ENCODE measurements at places on chromosomes 11 and 22. TPM values are rescaled to one million over a fixed set of nuclear protein-coding genes. Genes with fewer than 3 reads are reported as not detected.

DNA sequence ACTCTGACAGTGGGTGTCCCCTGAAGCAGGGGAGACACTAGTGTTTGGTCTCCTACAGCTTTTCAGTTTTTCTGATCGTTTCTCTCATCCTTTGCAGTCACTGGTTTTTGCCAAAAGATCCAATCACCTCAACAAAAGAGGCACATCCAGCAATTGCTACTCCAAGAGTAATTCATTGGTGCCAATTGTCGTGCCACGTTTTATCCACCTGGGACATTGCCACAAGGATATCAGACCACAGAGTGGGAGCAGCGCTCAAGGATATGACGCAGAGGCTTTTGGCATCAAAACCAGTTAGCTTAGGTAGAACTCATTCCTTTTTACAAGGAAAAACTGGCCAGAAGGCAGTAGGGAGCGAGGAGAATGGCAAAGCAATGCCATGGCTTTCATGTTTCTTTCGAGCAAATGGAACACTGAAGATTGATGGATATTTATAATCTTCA is 40.9 kb upstream of the BLID start:
- no peaks in the 10 kb centered on the region for H3K27me3 ChIP-seq
- peaks cover 25% of the 10 kb centered on the region for H3K4me1 ChIP-seq
- H3K36me3 ChIP-seq, result no peaks in the 10 kb centered on the region
- peak overlapping the region; percentile 40 for H3K4me3 ChIP-seq
- peak overlapping the region; percentile 3 for H3K27ac ChIP-seq
- no peak for DNase-seq

DNA sequence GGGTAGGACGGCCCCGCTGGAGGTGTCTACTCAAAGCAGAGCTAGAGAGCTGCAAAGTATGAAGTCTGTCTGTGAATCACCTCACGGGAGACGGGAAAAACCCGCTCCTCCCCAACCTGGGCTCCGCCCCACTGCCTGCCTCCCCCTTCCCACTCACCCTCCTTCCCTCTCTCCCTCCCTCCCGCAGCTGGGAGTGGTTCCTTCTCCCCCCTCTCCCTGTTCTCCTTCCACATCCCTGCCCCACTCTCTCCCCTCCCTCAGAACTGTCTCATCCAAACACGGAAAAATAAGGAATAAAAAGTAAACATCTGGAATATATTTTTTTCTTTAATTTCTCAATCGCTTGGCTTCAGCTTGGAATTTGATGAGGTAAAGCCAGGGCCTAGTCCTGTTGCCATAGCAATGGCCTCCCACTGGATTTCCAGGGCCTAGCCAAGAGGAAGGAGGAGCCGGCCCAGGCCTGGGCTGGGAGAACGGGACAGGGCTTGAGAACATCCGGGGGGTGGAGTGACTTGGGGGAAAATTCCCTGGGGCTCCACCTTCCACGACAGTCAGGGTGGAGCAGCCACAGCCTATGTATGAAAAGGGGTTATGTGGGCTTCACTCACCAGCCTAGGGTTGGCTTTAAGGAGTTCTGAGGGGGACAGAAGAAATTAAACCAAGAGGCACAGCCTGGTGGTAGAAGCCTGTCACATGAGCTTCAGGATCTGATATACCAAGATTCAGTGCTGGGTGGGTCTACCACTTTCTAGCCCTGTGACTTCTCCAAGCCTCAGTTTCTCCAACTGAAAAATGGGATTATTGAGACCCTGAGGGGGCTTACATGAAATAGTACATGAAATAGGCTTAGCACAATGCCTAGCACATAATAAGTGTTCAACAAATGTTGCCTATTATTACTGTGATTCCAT is 2.2 kb downstream of the TNKS1BP1 start:
- H3K27me3 ChIP-seq, result no peaks in the 10 kb centered on the region
- H3K36me3 ChIP-seq, result peaks cover 34% of the 10 kb centered on the region
- H3K4me3 ChIP-seq, result peak overlapping the region; percentile 95
- H3K27ac ChIP-seq, result peak overlapping the region; percentile 100
- H3K4me1 ChIP-seq, result peaks cover 79% of the 10 kb centered on the region

- no peak for DNase-seq
- H3K27me3 ChIP-seq, result no peaks in the 10 kb centered on the region
- no peaks in the 10 kb centered on the region for H3K36me3 ChIP-seq
- no peak overlapping the region for H3K27ac ChIP-seq
These were observed 149.6 kb upstream of the MTMR2 start for GRCh38 chr11:96073536-96073935.

DNA sequence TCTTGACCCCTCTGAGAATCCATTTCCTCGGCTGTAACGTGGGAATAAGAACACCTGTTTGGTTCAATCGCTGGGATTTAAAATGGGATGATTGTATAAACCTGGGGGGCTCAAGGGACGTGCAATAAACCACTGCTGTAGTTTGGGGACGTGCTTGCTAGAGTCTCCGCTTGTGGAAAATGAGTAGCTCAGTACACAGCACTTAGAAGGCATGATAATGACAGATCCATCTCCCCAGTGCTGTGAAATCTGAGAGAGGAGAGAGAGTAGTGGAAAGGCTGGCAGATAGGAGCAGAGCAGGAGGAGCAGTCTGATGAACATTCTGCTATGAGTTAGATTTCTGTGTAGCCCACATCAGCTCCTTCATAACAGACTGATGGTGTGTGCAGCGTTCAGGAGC is 256.5 kb downstream of the MN1 start:
- peaks cover 6% of the 10 kb centered on the region for H3K27me3 ChIP-seq
- no peaks in the 10 kb centered on the region for H3K36me3 ChIP-seq
- no peak for DNase-seq
- H3K4me1 ChIP-seq, result no peaks in the 10 kb centered on the region

DNA sequence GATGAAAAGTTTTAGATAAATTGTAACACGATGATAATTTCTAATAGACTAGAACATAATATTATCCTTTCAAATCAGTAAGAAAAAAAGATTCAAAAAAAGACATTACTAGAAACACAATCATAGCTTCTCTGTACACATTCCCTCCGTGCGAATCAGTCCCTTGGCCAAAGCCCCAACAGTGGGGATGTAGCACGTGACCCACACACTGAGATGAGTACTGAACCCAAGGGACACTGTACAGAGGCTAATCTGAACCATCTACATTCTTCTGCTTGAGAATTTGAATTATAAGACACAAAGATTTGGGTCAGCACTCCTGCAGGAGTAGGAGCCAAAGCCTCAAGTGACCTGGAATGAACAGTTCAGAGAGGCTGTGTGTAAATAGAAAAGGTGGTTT is 353.7 kb downstream of the INSC start:
- peaks cover 5% of the 10 kb centered on the region for H3K4me1 ChIP-seq
- no peaks in the 10 kb centered on the region for H3K27me3 ChIP-seq
- H3K36me3 ChIP-seq, result no peaks in the 10 kb centered on the region
- no peak overlapping the region for H3K27ac ChIP-seq
- no peak overlapping the region for H3K4me3 ChIP-seq

DNA sequence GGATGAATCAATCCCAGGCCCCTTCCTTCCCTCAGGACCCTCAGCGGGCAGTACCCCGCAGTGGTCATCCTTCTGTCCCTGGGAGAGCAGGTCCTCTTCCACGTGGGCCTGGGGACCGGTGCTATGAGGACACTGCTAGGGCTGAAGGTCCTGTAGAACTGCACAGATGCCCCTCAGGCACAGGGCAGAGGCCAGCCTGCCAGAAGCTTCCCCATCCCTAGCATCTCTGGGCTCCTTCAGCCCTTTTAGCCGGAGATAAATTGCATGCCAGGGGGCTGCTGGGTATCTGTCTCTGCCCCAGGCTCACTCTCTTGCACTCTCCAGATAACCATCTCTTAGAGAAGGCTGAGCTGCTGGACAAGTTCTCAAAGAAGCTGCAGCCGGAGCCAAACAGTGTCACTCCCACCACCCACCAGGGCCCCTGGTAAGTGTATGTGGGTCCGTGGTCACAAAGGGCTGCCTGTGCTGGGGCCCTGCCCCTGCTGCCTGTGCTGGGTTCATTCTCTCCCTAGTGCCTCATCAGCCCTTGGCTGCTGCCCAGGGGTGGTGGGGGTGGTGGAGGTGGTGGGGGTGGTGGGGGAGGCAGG is 2.3 kb downstream of the ATG16L2 start:
- peak overlapping the region; percentile 97 for H3K4me3 ChIP-seq
- H3K4me1 ChIP-seq, result peaks cover 68% of the 10 kb centered on the region
- H3K27me3 ChIP-seq, result no peaks in the 10 kb centered on the region
- DNase-seq, result no peak
- H3K36me3 ChIP-seq, result peaks cover 15% of the 10 kb centered on the region

- no peak overlapping the region for H3K27ac ChIP-seq
- no peak for DNase-seq
- H3K4me1 ChIP-seq, result peaks cover 47% of the 10 kb centered on the region
- H3K27me3 ChIP-seq, result peaks cover 14% of the 10 kb centered on the region
These were observed 1.6 kb downstream of the RNF26 start for GRCh38 chr11:119335655-119336543.

- DNase-seq, result no peak
- H3K27ac ChIP-seq, result no peak overlapping the region
- no peaks in the 10 kb centered on the region for H3K4me1 ChIP-seq
- H3K27me3 ChIP-seq, result no peaks in the 10 kb centered on the region
These were observed 185.3 kb downstream of the DYNC2H1 start for GRCh38 chr11:103294516-103294915.

- peaks cover 17% of the 10 kb centered on the region for H3K27me3 ChIP-seq
- no peaks in the 10 kb centered on the region for H3K36me3 ChIP-seq
- no peak overlapping the region for H3K27ac ChIP-seq
- no peaks in the 10 kb centered on the region for H3K4me1 ChIP-seq
These were observed 190.2 kb downstream of the SHANK2 start for GRCh38 chr11:71062199-71062598.

The INPP5J gene
- total RNA-seq, result 2.6 TPM

The CBLIF gene
- not detected for total RNA-seq

The SYT9 gene
- 0.70 TPM for total RNA-seq

The CRYAB gene
- 153 TPM for total RNA-seq

The CDPF1 gene
- 8.0 TPM for total RNA-seq

The MPEG1 gene
- 4.5 TPM for total RNA-seq

The FAM111B gene
- 1.8 TPM for total RNA-seq

The TPBGL gene
- total RNA-seq, result not detected

All from suprapubic skin (tissue), 4 donors.